Fibroblast of upper back skin (primary cell): ENCODE measurements at places on chromosomes 3 and 15.

DNA sequence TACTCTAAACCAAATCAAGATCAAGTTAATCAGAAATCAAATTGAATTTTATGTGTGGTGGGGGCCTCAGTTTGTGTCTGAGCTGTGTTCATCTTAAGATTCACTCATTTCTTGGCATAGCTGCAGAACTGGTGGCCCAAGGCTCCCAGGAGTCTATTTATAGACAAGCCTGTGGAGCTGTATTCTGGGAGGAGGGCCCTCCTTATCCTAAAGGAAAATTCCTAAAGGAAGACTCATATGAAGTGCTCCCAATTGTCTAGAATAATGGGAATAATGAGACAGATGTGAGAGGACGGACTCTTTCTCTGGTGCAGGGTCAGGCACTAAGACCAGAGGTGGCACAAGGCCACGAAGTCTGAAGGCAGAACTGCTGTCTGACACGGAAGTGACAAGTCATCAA lies 38.9 kb downstream of the C3orf85 start:
- peak; percentile 26 for DNase-seq

- DNase-seq = no peak
Observed at GRCh38 chr3:139917226-139917785, 17.7 kb upstream of the CLSTN2 start.

- DNase-seq = no peak
Observed at GRCh38 chr3:87621667-87622066, 345.3 kb upstream of the POU1F1 start.

GRCh38 chr3:108608750-108609149 lies 19.2 kb downstream of the DZIP3 start:
- no peak for DNase-seq

DNA sequence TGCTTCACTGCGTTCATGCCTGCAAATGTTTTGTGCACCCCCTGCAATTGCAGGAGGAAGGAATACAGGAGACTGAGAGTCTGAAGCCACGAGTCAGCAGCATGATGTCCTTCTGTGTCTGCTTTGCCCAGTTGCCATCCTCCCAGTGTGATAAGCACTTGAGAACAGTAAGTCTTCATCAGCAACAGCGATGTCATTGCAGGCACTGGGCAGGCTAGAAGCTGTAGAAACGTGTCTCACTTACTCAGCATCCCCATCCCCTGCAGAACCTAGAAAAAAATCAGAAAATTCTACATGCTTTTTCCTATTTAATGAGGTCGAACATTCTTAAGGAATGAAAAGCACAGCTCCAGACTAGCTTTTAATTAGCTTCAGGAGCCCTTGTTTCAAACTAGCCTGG lies 156.5 kb upstream of the LPP start:
- DNase-seq = peak; percentile 50

DNA sequence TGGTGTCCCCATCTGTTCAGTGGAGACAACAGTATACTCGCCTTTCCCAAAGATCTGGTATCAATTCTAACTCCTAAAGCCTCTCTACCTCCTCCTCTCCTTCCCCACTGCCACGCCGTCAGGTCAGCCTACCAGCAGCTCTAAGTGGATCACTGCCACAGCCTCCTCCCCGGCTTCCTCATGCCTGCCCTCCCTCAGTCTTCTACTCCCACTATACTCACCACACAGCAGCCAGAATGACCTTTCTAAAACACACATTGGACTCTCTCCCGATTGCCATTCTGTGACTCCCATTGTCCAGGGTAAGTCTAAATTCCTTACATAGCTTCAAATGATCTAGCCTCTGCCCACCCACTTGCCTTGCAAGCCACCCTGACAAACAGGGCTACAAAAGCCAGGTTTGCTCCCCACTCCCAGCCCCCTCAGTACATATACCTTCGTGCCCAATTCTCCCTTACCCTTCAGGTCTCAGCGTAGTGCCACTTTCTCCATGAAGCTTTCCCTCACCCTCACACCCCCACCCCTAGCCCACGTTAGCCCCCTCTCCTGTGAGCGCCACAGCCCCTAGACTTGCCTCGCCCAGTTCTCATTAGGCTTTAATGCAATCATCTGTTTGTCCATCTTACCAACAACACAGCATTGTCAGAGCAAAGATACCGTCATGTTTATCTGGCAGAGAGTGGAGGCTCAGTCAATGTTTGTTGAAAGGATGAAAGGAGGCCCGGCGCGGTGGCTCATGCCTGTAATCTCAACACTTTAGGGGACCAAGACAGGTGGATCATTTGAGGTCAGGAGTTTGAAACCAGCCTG lies 9.5 kb upstream of the SEMA7A start:
- DNase-seq = peak; percentile 41

DNA sequence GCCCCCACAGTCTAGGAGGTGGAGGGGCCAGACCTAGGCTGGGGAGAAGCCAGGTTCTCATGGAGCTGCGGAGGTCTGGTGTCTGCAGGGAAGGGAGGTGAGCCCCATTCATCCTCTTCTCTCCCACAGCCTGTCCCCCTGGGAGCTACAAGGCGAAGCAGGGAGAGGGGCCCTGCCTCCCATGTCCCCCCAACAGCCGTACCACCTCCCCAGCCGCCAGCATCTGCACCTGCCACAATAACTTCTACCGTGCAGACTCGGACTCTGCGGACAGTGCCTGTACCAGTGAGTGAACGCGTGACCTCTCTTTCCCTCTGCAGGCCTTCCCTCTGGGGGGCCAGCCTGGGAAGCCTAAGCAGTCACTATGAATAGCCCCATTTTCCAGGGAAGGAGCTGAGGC lies 14.1 kb downstream of the EPHB3 start:
- DNase-seq = no peak

GRCh38 chr3:30241721-30242120 lies 364.7 kb upstream of the TGFBR2 start:
- no peak for DNase-seq

DNA sequence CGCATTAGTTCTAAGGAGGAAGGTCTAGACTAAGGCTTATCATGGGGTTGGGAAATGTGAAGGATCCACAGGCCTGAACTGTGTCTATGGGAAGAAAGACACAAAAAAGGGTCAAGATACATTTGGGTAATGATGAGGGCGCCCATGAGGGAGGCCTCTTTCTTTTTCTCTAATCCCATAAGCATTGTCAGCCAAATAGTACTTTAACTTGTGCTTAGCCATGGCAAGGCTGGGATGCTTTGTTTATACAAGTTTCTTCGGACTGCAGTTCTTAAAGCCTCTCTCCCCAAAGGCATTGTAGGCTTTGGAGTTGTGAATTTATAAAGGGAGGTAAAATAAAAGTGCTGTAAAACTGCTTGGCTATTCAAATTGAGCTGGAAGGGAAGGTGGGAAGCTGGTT lies 23.4 kb downstream of the ARMC8 start:
- no peak for DNase-seq

- no peak for DNase-seq
Observed at GRCh38 chr3:186314896-186315295, 47.1 kb downstream of the DGKG start.

- DNase-seq = peak; percentile 50
Observed at GRCh38 chr3:175007306-175007705, 148.2 kb downstream of the NAALADL2 start.

DNA sequence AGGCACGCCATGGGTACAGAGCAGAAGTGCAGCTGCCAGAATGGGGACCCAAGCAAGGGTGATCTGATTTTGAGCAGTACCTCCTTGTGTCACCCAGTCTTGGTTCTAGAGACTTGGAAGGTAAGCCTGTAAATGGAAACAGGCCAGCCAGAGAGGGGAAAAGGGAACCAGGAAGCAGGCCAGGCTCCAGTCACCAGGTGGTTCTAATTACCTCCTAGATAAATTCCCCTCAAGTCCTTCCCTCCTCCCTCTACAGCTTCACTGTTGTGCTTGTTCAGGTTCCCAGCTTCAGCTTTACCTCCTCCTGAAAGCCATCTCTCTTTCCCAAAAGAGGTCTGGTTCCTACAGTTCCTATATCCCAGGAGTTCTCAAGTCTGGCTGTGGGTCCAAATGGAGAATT lies 58.8 kb upstream of the SLC7A14 start:
- peak; percentile 53 for DNase-seq

GRCh38 chr15:40591389-40591788 lies 2.7 kb upstream of the KNL1 start:
- DNase-seq = no peak

- DNase-seq = no peak
Observed at GRCh38 chr15:62348118-62348517, 183.0 kb upstream of the C2CD4B start.

DNA sequence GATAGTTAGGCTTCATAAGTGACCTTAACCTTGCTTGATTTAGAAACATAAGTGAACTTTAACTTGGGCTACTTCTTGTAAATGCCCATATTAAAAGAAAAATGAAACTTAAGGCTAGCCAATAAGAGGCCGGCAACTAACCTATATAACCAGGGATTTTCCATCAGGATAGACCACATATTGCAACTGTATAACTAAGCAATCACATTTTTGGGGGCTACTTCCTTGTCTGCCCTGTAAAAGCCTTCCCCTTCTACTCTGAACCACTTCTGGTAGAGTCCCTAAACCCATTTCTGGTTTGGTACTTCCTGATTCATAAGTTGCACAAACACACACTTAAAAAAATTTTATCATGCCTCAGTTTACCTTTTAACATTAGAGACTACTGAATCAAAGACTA lies 150.9 kb upstream of the UBE2E2 start:
- DNase-seq = no peak

DNA sequence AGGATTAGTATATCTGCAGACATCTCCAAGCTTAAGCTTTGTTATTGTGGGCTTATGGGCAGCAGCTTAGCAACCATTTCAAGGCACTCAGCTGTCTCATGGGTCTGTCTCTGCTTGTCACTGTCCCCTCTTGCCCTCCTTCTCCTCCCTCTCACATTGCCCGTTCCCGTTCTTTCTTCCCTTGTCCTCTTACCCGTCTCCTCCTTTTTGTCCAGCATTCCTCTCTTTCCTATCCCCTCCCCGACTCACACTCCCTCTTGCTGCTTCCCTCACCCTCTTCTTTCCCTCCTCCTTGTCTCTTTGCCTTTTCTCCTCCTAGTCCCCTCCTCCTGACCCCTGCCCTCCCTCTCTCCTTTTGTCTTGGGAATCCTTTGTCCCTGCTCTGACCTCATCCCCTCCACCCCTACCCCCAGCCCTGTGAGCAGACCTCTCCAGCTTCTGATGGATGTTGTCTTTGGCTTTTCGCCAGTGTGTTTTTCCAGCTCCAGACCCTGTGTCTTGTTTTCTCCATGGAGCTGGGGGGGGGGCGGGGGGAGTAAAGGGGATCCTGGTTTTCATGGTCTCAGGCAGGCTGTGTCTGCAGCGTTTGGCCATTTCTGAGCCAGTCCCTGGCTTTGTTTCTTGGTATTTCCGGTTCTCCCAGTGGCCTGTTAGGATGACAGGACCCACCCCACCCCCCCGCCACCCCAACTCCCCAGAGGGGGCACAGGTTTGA lies 47.9 kb upstream of the TRAK1 start:
- DNase-seq = peak; percentile 65

DNA sequence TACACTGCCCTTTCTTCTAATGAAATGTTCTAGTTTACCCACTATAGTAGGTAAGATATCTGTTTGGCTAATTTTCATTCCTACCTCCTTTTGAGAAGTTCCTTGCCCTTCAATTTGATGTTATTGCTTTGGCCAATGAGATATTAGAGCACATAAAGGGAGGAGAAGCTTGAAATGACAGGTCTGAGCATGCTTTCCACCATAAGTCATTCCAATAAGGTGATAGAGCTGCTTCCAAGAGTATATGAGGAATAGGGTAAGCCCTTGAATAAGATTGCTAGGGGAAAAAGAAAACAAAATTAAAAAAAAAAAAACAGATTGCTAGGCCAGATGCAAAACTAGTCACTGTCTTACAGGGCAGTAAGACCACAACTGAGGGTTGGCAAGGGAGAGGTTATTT lies 78.9 kb upstream of the TRIM42 start:
- DNase-seq = no peak

- no peak for DNase-seq
Observed at GRCh38 chr3:111871809-111872623, 13.0 kb downstream of the PHLDB2 start.

GRCh38 chr3:79247725-79248043 lies 520.1 kb downstream of the ROBO1 start:
- peak; percentile 72 for DNase-seq

DNA sequence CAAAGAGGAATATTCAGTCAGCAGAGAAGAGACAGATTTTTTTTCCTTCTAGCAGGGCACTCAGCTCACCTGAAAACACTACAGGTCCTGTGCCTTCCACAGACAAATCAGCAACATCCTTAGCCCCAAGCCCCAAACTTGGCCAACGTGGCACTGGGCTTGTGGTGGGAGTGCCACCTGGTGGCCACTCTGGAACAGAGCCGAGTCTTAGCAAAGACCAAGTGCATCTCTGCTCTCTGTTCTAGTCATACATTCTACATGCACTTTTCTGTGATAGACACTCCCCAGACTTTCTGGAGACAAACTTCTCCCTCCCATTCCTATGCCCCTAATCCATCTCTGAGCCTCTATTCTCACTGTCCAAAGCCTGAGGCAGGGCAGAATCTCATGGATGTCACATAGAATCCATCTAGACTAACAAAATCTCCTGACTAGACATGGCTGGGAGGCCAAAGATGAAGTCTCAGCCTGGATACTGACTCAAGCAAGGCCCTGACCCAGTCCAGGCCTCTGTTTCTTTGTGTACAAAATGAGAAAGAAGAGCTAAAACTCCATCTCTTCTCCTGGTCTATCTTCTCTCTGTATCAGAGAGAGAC lies 5.1 kb upstream of the SEMA7A start:
- peak; percentile 75 for DNase-seq

DNA sequence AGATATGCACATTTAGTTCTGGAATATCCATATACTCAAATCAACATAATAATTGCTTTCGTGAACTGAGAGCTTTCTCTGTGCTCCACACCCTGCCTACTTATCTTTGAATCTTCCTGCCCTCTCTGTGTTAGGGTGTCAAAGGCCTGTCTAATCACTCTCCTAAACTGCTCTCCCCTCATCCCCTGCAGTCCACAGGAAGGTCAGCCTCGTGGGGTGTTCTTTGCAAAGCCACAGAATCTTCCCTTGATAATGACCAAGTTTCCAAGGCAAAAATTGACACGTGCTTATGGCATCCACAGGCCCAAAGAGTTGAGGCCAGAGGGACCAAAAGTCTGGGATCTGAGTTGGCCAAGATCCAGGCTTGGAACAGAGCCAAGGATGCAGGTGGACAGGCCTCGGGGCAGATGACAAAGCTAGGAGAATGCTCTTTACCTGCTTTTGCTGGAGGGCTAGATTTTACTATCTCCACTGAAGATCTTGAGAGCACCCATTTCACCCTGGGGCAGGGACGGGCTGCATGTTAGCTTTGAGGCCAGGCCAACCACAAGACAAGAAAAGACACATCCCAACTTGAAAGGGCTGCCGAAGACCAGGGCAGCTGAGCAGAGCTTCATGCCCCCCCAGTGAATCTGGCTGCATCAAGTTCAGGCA lies 20.4 kb downstream of the BHLHE40 start:
- DNase-seq = no peak

DNA sequence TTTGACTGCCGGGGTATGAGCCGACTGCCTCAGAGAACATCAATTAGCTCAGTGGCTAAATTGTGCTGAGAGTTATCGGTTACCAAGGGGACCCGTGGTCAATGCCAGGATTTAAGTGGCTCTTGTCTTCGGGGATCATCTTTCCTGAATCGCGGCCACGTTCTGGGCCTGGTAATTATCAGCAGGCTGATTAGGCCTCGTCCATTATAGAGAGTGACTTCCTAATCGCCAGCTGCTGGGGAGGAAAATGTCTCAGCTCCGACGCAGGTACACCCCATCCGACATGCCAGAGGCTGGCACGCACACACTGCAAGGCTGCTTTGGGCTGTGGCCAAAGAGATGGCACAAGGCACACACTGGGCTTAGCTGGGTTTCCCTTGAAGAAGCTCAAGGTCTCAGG lies 10.6 kb downstream of the TRH start:
- DNase-seq = no peak
